ENCODE measurements at places on chromosomes 6 and 20. TPM values are rescaled to one million over a fixed set of nuclear protein-coding genes. Genes with fewer than 3 reads are reported as not detected.

POLR1C gene
- 24.7 TPM for total RNA-seq

DNA sequence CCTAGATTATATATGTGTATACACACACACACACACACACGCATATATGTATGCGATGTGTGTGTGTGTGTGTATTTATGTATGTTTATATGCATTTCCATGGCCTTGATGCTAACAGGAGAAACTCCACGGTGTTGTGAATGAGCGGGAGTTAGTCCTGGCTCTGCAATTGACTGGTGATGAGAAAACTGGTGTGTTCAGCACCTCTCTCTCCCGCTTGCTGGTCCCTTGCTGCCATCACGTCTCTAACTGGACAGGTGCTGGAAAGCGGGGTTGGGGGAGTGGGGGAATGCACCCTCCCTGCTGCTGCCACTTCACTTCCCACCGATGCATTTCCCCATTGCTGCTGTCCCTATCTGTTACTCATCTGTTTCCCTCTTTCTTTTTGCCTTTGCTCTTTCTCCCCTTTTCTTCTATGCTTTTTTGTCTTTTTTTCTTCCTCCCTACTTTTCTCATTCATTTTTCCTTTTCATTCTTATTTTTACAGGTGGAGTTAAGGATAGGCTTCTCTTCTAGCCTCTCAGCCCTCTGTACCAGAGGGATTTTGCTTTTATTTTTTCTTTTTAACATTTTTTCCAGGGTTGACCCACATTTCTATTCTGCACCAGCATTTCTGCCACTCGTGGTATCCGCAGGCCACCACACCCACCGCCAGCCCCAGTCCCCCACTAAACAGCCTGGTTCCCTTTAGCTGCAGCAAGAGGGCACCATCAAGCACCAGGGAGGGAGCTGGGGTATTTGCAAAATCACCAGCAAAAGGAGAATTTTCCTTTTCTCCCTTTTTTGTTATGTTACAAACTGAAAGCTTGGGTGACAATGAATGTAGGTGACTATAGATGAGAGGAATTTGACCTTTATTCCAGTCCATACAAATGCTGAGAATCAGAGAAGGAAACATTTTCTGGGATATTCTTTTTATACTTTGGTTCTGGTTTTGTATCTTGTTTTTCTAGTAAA is 115.6 kb downstream of the TCP11 start:
- peak overlapping the region; percentile 91 for H3K27ac ChIP-seq
- H3K36me3 ChIP-seq: no peaks in the 10 kb centered on the region
- H3K4me1 ChIP-seq: peaks cover 42% of the 10 kb centered on the region
- H3K4me3 ChIP-seq: no peak overlapping the region

DNA sequence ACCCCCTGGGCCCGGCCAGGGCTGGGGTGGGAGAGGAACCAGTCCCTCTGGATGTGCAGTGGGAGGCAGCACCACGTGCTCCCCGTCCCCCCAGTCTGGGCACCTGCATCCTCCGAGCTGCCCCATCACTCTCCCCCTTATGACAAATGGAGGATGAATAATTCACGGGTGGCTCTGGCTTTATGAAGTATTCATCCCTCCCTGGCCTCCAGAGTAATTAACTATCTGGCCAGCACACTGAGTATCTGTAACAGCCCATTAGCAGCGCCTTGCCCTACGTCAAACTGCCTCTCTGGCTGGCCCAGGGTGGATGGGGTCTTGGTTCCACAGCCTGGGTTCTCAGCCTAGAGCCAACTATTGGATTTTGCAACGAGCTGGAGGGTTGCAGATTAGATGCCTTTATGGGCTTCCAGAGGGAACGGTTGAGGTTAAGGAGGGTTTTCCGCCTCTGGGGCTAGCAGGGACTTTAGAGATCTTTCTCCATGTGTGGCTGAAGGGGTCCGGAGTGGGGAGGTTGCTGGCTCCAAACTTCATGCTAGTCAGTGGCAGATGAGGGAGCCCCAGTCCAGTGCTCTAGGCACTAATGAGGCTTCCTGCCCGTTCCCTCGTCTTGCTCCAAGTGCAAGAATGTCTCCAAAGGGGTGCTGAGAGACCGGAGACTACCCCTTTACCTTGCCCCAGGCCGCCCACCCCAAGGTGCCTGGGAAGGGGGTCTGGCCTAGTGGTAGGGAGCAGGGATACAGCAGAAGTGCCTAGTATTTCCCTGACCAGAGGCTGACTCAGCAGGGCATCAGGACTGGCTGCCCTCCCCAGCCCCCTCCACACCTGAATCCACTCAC is 53.5 kb upstream of the MLN start:
- H3K27me3 ChIP-seq: peaks cover 7% of the 10 kb centered on the region
- H3K4me3 ChIP-seq: no peak overlapping the region
- no peaks in the 10 kb centered on the region for H3K4me1 ChIP-seq
- no peak overlapping the region for H3K27ac ChIP-seq
- no peak for DNase-seq

- H3K27me3 ChIP-seq: no peaks in the 10 kb centered on the region
- H3K4me1 ChIP-seq: no peaks in the 10 kb centered on the region
- DNase-seq: no peak
- no peak overlapping the region for H3K27ac ChIP-seq
- no peak overlapping the region for H3K4me3 ChIP-seq
- H3K36me3 ChIP-seq: no peaks in the 10 kb centered on the region
Measured at GRCh38 chr20:24829649-24830370, 119.3 kb upstream of the CST7 start.

- H3K27me3 ChIP-seq: no peaks in the 10 kb centered on the region
- no peak overlapping the region for H3K4me3 ChIP-seq
- H3K4me1 ChIP-seq: no peaks in the 10 kb centered on the region
- DNase-seq: no peak
- H3K27ac ChIP-seq: no peak overlapping the region
- no peaks in the 10 kb centered on the region for H3K36me3 ChIP-seq
Measured at GRCh38 chr6:168286116-168286515, 33.5 kb downstream of the DACT2 start.

DNA sequence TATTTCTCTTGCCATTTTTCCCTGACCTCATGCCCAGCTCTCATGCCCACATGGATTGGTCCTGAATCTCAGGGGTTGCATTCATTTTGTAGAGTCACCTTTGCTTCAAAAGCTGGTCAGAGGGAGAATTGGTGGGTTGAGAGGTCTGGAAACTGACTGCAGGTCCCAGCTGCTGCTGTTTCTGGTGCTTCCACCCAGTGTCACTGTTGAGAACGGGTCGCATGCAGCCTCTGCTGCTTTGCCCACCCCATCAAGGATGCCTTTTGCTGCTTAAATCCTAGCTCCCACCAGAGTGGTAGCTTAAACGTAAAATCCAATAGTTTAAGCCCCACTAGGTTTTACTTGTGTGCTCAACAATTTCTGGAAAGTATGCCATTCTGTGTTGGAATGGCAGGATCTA is 211.4 kb upstream of the TSHZ2 start:
- H3K4me3 ChIP-seq: no peak overlapping the region
- no peaks in the 10 kb centered on the region for H3K27me3 ChIP-seq
- H3K36me3 ChIP-seq: no peaks in the 10 kb centered on the region
- no peaks in the 10 kb centered on the region for H3K4me1 ChIP-seq
